Common myeloid progenitor, CD34-positive (primary cell): ENCODE measurements at places on chromosomes 4 and X.

DNA sequence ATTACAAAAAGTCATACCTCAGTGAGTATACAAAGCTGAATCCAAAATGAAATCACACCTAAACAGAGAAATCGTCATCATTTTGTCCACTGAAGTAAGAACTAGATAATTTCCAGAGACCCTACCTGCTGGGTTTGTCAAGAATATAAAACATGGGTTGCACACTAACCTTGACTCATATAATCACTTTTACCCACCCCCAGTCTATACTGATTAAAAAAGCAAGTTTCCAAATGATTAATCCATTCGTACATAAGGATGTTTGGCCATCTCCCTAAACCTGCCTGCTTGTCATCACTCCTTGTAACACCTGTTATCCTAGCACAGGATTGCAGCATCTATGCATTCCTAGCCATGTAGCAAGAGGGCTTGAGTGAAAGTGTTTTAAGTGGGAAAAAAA, 4.7 kb downstream of the RAP2C start:
- no peak for DNase-seq

DNA sequence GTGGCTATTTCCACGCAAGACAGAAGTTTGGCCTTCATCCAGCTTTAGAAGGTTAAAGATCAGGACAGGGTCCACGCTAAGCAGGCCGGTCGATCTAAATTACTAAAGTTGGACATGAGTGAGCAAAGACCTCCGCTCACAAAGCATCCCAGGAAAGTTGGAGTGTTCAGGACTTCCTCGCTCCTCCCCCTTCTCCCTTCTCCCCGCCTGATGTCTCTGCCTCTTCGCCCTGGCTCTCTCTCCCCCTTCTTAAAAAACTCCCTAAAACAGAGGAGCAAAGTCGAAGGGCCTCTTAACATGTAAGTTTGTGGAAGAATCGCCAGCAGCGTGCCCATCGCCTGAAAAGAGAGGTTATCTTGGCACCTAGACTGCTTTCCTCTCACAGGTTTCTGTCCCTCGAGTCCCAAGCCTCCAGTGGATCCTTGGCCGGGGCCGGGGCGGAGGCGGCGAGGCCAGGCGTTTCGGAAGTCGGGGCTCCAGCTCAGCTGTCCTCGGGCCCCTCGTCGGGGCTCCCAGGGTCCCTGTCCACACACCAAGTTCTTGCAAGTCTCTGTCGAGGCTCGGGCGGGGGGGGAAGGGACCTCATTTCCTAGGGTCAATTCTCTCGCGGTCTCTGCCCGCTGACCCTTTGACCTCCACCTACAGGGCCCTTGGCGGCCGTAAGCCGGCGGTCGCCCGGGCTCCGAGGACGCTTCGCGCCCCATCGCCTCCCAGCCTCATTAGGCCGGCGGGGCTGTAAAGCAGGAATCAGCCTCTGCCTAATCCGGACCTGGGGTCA, 7.6 kb downstream of the ZIC3 start:
- DNase-seq: no peak

- no peak for DNase-seq
Measured at GRCh38 chrX:53184836-53185235, 40.2 kb downstream of the KDM5C start.

GRCh38 chr4:107809210-107809609, 15.5 kb upstream of the SGMS2 start:
- DNase-seq: no peak

DNA sequence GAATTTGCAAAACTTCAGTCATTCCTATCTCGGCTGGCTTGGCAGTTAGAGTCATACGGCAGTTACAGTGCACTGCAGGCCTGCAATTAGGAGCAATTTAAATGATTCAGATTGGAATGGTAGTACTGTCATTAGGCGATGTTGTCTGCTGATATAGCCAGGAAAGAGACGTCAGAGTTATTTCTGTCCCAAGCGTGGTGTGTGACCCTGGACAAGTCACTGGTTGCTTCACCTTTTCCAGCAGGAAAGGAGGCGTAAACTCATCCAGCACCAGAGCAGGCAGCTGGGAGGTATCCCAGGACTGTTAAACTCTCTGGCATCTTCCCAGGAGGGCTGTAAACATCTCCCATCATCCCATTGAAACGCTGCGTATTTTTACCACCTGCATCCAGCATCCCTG, 836 bp upstream of the LNX1 start:
- peak; percentile 5 for DNase-seq

DNA sequence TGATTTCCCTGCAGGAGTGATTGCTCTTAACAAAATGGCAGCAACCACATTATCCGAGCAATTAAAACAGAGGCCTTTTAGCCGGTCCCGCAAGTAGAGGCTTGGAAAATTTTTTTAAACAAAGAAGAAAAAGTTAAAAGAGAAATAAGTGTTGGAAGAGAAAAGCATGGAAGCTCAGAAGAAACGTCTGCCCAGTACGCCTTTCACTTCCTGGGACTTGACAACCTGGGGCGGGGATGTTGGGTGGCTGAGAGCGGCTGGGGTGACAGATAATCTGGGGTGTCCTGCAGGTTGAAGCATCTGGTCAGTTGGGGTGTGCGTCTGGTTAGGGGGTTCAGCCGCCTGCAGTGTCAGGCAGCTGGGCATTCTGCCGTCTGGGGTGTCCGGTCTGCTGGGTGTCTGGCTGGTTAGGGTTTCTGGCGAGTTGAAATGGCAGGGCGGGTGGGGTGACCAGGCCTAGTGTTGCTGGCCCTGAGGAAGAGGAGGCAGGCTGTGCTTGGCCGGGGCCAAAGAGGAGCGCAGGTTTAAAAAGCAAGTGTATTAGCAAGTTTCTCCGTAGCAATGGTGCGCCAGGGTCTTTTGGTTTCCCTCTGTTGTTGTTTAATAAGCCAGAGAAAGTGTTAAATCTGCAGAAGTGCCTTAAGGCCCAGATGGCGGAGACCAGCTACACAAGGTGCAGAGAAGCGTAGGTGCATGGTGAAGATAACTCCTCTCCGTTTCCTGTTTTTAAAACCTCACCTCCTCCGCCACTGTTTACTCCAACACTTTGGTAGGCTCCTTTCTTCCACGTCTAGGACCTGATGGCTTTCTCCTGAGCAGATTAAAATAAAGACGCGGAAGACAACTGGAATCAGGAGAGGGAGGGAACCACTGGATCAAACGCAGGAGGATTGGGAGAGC, 5.6 kb downstream of the HAND2 start:
- DNase-seq: no peak

DNA sequence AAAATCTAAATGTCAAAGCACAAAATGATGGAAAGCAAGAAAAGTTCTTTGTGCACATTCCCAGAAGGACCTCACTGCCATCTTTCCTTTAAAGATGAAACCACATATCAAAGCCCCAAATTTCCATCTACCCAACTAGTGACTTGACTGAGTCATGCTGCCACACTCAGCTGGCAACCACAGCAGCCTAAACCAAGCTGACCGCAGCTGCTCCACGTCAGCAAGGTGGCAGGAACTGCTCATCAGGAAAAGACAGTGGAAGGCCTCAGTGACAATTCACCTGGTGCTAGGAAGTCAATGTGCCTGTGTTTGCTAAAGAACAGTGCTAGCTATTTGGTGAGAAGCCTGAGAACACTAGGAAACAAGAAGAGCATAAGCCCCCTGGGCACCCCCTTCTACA, 26.1 kb downstream of the ACOX3 start:
- DNase-seq: no peak

DNA sequence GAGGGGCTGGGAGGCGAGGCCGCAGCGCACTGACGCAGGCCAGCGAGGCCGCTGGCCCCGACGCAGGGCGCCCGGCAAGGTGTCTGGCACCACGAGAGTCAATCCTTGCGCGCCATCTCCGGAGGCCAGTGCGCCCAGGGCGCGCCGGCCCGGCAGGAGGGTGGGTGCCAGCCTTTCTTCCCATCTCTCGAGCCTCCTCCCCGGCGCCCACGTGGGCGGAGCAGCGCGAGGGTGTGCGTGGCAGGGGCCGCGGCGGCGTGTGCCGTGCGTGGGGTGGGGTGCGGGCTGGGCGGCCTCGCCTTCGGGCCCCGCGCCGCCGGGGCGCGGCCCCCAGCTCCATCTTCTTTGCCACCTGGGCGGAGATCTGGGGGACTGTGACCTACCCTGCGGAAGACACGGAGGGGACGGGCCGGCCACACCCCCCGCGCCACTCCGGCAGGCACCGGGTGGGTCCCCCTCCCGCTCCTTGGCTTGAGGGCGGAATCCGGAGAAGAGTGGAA, 877 bp downstream of the JAKMIP1 start:
- no peak for DNase-seq

- no peak for DNase-seq
Measured at GRCh38 chr4:145792429-145792828, 112.5 kb downstream of the C4orf51 start.

- no peak for DNase-seq
Measured at GRCh38 chr4:145860446-145860845, 78.2 kb downstream of the ZNF827 start.

DNA sequence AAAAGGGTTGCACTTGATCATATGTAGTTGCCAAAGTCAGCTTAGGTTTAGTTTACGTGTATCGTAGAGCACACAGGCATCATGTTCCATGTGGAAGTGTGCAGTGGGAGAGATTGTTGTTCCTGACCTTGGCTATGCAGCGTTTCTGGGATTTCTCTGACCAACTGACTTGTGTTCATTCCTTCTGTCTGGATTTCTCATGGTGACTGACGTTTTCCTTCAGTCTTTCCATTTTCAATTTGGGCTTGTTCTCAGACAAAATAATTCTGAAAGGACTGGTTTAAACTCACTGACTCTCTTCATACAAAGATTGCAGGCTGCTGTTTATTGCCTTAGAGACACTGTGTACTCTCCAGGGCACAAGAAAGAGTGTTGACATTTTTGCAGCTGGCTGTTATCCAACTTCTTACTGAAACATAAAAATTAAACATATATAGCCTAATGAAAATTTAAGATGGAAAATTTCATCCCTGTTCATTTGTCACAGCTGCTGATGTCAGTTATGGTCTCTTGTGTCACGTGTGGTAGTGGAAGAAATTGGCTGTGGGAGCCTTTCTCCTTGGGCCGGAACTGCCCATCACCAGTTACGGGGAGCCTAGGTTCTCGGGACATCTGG, 95.4 kb downstream of the TNIP2 start:
- DNase-seq: no peak

DNA sequence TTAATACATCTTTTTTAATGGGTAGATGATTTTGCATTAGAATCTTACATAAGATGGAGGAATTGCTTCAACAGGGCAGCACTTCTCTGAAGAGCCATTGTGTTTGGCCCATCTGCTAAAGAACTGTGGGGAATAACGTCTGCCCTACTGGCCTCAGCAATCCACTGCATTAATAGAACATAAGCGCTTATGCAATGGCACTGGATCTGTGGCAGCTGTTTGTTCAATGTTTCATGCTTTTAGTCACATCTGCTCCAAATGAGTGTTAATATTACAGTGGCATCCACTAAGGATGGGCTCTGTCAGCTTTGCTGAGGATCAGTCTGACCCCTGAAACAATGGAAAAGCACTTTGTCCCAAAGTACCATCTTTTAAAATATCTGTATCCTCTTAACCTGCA, 279.0 kb upstream of the GK2 start:
- DNase-seq: no peak

DNA sequence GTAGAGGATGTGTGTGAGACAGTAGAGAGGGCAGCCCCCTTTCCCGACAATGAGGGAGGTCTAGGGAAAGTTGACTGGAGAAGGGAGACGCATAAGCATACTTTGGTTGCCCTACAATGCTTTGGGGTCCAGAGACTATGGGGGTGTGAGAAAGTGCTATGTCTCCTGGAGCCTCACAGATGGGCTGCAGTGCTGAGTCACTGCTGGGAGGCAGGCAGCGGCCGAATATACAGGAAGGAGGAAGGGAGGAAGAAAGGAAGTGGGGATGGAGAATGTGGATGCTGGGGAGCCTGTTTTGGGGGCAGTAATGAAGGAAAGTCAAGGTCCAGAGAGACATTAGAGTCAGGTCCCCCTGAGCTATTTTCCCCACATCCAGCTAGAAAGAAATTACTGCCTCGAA, 12.7 kb downstream of the DRP2 start:
- no peak for DNase-seq

GRCh38 chrX:98731821-98732220, 1678.3 kb downstream of the PCDH19 start:
- no peak for DNase-seq

DNA sequence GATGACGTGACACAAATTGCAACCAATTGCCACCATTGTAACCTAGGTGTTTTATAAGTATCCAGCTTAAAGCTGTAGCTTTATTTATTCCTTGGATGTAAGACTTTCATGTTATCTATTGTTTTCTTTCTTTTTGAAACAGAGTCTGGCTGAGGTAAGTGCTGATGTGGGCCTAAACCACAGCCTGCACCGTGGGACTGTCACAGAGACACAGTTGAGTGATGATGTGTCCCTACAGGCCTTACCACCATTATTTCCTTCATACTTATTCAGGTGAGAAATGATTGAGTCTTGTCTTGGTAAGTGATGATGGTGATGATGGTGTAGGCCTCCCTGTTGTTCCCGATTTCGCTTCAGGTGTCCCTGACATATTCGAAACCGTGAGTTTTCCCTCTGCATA, 8.3 kb downstream of the ATXN3L start:
- no peak for DNase-seq

DNA sequence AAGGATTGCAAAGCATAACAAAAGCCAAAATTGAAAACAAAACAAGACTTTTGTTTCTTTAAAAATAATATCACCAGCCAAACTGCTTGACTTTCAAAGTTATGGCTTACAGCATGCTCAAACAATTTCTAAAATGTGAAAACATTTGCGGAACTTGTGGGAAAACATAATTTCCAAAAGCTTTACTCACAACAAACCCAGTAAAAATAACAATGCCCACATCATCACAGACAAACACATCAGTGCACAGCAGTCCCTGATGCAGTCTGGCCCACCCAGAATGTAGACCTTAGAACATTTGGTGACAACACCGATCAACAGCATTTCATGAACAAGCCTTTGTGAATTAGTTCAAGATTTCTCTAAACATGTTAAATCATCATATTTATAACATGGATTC, 98.9 kb downstream of the ARHGAP6 start:
- DNase-seq: no peak

GRCh38 chr4:25702848-25703247, 47.2 kb downstream of the SLC34A2 start:
- DNase-seq: no peak

GRCh38 chrX:130268449-130269170, at the start of gene ZNF280C:
ZNF280C (minus strand) TSS chrX:130268899; CDS start chrX:130260449, 8,450 bp downstream.
- peak; percentile 96 for DNase-seq

GRCh38 chr4:183878251-183878970, 26.7 kb upstream of the STOX2 start:
- DNase-seq: no peak

DNA sequence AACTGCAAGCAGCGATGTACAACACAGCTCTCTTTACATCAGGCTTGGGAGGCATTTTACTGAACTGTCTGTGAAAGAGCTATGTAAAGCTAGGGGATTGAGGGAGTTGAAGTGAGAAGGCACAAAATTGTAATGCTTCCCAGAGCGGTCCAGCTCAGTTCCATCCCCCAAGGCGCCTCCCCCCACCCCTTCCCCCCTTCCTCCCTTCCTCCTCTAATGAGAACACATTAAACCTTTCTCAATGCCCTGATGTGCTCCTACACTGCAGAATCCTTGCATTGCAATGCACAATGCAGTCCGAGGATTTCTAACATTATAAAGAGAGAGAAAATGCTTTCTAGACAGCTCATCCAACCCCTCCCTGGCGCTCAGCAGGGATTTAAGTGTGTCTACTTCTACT, 73.9 kb downstream of the CXXC4 start:
- DNase-seq: no peak

- DNase-seq: no peak
Measured at GRCh38 chr4:189823591-189823990, 117.1 kb upstream of the FRG1 start.

- no peak for DNase-seq
Measured at GRCh38 chrX:40646489-40647306, 663 bp downstream of the CXorf38 start.
